ENCODE measurements at places on chromosomes 1 and 21. TPM values are rescaled to one million over a fixed set of nuclear protein-coding genes. Genes with fewer than 3 reads are reported as not detected.

GRCh38 chr1:219123036-219123435, 50.6 kb upstream of the LYPLAL1 start:
- H3K27ac ChIP-seq, result no peak overlapping the region
- H3K27me3 ChIP-seq, result no peaks in the 10 kb centered on the region
- no peak overlapping the region for H3K4me3 ChIP-seq
- H3K36me3 ChIP-seq, result no peaks in the 10 kb centered on the region

- no peaks in the 10 kb centered on the region for H3K36me3 ChIP-seq
- H3K27me3 ChIP-seq, result no peaks in the 10 kb centered on the region
- H3K4me3 ChIP-seq, result no peak within 1 kb of the TSS
- H3K27ac ChIP-seq, result no peak within 1 kb of the TSS
- DNase-seq, result no peak
Observed at GRCh38 chr1:150507912-150508864, at the start of gene ECM1. TSS of gene ECM1 (plus strand) at chr1:150508109. CDS start at chr1:150508210, 101 bp downstream.

HFM1 gene
- 15.1 TPM for total RNA-seq

- peaks cover 14% of the 10 kb centered on the region for H3K4me1 ChIP-seq
- H3K4me3 ChIP-seq, result no peak overlapping the region
- H3K27ac ChIP-seq, result no peak overlapping the region
- DNase-seq, result peak; percentile 16
Observed at GRCh38 chr1:232793944-232794343, 11.3 kb upstream of the MAP10 start.

FMO2 gene
- total RNA-seq, result 0.47 TPM

DRAXIN gene
- 27.1 TPM for total RNA-seq

Measured in neural progenitor cell (in vitro differentiated cells).